ENCODE measurements at places on chromosomes 11 and 22. TPM values are rescaled to one million over a fixed set of nuclear protein-coding genes. Genes with fewer than 3 reads are reported as not detected.
A peak's percentile ranks its signal among the peaks of the same experiment; 100 is the strongest.

RANBP1 gene
- total RNA-seq: 191 TPM

CRYBB3 gene
- total RNA-seq: not detected

PANX3 gene
- total RNA-seq: not detected

SAA1 gene
- not detected for total RNA-seq

- peak; percentile 49 for DNase-seq
Observed at GRCh38 chr11:102709201-102709945, 3.8 kb upstream of the MMP27 start.

DNA sequence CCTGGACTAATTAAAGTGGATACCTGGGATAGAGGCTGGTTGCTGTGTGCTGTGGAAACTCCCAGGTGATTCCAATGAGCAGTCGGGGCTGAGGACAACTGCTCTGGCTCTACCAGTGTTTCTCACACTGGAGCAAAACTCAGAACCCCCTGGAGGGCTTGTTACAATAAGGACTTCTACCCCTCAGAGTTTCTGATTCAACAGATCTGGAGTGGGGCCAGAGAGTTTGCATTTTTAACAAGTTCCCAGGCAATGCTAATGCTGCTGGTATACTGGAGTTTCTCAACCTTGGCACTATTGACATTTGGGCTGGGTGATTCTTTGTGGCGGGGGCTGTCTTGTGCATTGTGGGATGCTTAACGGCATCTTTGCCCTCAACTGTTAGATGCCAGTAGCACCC, 353.7 kb downstream of the MIAT start:
- no peak for DNase-seq

- DNase-seq: no peak
Observed at GRCh38 chr11:9619971-9620370, 43.9 kb upstream of the SWAP70 start.

DNA sequence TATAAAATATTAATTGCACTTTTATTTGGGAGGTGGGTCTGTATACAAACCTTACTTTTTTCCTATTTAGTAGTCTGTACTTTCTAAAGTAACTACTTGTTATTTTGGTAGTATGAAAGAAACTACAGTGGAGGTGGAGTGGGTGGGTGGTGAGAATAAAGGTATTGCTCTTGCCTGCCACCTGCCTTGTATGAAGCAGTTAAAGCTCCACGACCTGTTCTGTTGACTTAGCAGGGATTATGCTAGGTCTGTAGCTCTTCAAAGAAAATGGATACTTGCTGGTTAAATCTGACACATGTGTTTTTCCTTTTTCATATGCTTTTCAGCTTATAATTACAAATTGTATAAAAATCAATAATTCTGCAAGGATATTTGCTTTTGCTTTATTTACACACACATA, 111.9 kb downstream of the EHF start:
- no peak for DNase-seq

GRCh38 chr11:113376156-113376555, 11.4 kb upstream of the ANKK1 start:
- peak; percentile 34 for DNase-seq

DNA sequence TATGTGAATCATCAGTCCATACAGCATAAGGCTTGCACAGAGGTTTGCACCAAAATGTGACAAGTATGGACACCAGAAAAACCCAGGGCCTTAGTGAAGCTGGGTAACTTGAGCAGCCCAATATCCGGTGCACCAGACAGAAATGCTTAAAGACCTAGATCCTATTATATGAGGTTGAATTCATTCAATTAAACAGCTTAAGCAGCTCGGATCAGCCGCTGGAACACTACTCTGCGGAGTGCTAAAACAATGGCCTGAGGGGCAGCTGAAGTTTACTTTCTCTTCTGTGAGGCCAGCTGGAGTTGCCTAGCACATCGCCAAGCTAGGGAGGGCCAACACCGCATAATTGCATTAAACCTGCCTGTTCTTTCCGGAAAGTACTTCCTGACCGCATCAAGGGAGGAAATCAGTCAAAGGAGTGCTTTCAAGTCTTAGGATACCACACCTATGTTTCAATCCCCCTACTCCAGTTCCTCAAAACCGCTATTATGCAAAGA, 17.0 kb upstream of the FAM181B start:
- DNase-seq: no peak

GRCh38 chr11:117569911-117570310, 227.1 kb downstream of the DSCAML1 start:
- no peak for DNase-seq

DNA sequence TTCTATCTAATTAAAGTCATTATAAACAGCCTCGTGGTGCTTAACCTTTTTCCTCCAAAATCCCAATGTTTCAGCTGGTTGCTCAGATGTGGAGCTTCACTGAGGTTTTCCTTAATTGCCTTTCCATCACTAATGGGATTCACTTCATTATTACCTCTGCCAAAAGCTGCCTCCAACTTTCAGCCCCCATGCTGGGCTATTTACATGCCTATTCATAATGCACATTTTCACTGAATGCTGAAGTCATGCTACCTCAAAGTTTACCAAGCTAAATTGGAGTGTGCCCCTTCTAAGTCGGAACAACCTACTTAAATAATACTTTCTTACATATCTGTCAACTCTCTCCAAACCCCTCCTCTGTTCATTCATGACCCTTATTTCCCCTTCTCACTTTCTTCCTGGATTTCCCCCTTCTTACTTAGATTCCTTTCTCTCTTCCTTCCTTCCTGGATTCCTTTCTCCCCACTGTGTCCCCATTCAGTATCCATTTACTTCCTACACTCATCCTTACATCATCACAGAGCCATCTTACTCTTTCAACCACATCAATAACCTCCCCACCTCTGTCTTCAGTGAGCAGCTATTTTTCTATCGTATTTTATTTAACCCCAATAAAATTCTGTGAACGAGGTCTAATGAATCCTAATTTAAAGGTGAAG, 887.3 kb upstream of the TENM4 start:
- DNase-seq: no peak

GRCh38 chr11:126113012-126113411, 50.3 kb upstream of the CDON start:
- no peak for DNase-seq

DNA sequence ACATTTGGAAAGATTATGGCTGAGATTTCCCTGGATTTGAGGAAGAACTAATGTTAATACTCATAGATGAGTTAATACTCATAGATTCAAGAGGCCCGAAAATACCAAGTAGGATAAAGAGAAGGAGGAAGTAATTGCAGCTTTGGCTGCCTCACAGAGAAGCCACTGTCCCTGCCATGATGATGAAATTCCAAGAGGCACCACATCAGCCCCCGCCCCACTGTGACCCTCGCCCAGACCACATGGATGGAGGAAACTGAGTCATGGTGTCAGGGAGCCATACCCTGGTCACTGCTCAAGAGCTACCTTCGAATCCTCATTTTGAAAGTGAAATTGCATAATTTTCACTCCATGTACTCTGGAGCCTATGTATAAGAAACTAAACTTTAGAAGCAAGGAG, 92.9 kb upstream of the SLC22A12 start:
- DNase-seq: no peak

- DNase-seq: no peak
Observed at GRCh38 chr22:27948569-27948968, 29.5 kb upstream of the PITPNB start.

- DNase-seq: no peak
Observed at GRCh38 chr11:107682572-107682971, 29.3 kb downstream of the SLN start.

GRCh38 chr11:115391598-115391997, 112.6 kb downstream of the CADM1 start:
- no peak for DNase-seq

DNA sequence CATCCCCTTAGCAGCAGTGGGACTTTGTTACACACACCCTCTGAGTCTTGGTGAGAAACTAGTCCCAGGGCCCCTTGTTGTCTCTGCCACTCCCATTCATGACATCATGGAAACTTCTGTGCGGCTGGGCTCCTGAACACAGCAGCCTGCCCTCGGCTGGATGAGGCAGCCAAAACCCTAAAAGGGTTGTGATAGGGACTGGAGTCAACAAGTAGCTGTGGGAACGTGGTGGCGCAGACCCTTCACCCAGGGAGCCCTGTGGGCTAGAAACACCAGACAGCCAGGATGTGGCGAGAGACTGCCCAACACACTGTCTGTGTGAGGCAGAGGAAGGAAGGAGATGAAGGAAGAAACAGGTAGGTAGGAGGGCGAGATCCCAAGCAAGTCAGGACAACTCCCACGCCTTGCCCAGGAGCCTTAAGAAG, 3.9 kb downstream of the CD3D start:
- DNase-seq: no peak

Measured in fibroblast of the aortic adventitia (primary cell).